ENCODE measurements at places on chromosomes 1 and 21. TPM values are rescaled to one million over a fixed set of nuclear protein-coding genes. Genes with fewer than 3 reads are reported as not detected.

GRCh38 chr1:18041102-18041501 is 66.5 kb upstream of the IGSF21 start:
- H3K27ac ChIP-seq, result no peak overlapping the region
- no peaks in the 10 kb centered on the region for H3K4me1 ChIP-seq
- no peak overlapping the region for H3K4me3 ChIP-seq
- peaks cover 7% of the 10 kb centered on the region for H3K27me3 ChIP-seq

GRCh38 chr21:14763695-14764064 is 217.6 kb upstream of the SAMSN1 start:
- H3K36me3 ChIP-seq, result peaks cover 2% of the 10 kb centered on the region
- DNase-seq, result no peak
- H3K27me3 ChIP-seq, result no peaks in the 10 kb centered on the region
- H3K27ac ChIP-seq, result no peak overlapping the region
- peaks cover 2% of the 10 kb centered on the region for H3K4me1 ChIP-seq

The VANGL2 gene
- 0.24 TPM for total RNA-seq

The PGLYRP4 gene
- total RNA-seq, result not detected
